Memory B cell (primary cell): ENCODE measurements at places on chromosomes 4 and X.

DNA sequence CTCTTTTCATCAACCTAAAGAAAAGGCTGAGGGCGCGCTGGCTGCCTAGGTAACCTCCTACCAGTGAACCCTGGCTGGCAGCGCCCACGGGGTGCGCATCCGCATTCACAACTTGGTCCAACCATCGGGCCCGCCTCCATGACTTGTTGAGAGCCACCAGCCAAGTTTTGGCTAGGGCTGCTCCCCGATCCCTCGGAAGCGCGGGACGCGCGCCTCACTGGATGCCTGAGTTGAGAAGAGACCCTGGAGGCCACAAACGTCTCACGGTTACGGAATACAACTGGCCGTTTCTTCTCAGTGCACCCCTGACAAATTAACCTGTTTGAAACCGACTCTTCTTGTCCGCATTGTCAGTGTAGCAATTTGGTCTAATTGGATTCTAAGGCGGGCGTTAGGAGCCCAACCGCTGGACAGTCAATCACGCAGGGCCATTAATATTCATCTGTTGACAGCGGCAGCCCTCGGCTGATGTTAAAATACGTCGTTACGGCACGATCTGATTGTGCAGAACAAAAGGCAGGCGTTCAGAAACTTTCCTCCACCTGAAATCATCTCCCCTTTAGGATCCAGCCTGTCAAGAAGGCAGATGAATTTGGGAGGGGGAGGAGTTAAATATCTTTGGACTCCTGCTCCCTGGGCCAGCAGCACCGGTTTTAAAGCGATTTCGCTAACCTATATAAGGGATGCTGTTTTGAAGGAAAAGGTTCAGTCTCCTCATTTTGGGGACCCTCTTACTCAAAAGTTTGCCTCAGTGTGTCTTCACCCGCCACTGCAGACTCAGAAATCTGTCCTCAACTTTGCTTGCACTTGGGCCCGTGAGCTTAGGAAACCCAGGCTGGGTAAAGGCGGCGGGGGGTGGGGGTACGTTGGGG is 1.2 kb downstream of the GPC3 start:
- DNase-seq = no peak

DNA sequence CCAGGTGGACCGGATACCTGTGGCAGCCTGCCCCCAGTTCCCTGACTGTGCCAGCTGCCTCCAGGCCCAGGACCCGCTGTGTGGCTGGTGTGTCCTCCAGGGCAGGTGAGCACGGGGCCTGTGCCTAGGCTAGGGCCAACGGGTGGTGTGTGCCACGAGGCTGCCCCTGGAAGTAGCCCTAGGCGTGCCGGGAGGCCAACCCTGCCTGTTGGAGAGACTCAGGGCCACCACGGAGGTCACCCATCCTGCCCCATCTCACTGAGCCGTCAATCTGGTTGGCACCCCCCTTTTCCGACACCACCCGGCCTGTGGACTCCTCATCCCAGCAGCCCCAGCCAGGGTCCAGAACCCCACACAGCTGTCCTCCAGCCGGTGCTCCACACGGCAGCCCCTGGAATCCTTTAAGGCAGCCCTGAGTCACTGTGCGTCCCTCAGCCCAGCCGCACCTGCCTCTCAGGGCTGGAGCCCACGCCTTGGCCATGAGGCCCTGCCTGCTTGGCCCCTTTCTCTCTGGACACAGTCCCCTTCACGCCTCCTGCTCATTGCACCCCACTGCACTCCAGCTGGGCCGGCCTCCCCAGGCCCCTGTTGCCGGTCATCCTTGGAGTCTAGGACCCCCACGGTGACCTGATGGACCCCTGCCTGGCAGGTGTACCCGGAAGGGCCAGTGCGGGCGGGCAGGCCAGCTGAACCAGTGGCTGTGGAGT is 5.3 kb downstream of the PLXNB3 start:
- DNase-seq = no peak

DNA sequence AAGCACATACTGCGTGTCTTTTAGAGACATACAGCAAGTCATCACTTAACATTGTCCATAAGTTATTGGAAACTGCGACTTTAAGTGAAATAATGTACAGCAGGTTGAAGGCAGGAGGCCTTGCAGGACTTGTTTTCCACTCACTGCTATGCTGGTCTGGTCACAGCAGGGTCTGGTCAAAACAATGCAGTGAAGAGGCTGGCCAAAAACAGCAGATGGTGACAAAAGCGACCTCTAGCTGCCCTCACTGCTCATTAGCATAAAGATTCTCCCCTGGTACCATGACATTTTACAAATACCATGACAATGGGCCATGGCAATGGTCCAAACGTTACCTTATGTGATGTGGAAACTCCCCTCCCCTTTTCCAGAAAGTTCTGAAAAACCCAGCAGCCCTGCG is 1283.6 kb downstream of the FSTL5 start:
- no peak for DNase-seq

DNA sequence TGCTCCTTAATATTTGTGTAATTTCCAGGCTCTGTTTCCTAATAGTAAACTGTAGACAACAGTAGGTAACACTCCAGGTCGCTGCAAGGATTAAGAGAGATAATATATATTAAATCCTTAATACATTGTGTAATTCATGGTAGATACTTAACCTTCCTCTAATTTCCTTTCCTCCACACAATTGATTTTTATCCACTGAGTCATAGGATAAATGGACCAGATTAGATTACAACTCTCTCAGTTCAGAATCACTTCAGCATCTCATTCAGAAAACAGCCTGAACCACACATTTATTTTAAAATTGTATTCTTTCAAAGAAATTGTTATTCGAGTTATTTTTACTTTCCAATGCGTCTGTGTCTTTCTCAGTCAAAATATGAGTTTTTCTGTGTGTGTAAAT is 17.1 kb downstream of the GK2 start:
- DNase-seq = no peak

DNA sequence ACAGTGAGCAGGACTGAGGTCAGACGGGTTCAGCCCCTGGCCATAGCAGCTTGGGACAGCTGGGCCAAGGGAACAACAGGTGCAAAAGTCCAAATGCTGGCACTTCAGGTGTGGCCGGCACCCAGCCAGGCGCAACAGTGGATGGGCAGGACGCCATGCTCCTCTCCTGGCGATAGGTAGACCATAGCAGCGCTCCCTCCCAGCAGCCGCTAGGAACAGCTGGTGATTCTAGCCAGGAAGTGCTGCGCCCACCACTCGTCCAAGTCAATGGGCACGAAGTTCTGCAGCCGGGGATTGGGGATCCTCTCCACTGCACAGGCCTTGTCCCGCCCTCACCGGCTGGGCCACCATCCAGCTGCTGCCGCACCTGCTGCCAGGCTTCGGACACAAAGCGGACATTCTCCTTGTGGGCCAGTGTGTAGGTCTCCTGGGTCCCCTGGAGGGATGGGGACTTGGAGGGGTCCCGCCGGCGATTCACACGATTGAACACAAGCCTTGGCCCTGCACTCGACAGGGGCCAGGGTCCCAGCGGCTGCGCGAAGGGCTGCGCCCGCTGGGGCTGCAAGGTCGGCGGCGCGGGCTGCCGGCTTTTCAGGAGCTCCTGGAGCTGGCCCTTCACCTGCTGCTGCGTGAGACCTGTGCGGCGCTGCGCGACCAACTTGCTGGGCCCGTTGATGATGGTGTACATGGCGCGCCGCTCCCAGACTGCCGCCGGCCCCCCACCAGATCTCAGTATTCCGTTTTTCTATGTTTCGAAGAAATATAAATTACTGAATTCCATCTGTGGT is 227.5 kb upstream of the STK26 start:
- DNase-seq = no peak

DNA sequence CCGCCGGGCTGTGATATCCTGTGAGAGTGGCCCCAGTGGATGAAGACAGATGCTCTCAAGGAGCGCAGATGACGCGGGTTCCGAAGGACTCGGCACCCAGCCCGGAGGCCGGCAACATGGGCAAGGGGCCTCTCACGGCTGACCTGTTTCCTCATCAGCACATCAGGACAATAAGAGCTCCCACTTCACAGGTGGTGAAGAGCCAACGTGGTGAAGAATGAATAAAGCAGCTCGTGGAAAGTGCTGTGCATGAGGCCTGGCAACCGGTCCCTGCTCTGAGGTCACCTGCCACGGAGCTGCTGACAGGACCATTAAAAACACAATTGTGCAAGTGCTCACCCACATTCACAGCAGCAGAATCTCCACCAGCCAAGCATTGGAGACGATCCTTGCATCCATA is 22.9 kb downstream of the ABLIM2 start:
- no peak for DNase-seq

GRCh38 chr4:79198951-79199587 is 126.8 kb downstream of the NAA11 start:
- no peak for DNase-seq

- DNase-seq = no peak
These were observed 95.2 kb downstream of the GPAT3 start for GRCh38 chr4:83631066-83631465.

DNA sequence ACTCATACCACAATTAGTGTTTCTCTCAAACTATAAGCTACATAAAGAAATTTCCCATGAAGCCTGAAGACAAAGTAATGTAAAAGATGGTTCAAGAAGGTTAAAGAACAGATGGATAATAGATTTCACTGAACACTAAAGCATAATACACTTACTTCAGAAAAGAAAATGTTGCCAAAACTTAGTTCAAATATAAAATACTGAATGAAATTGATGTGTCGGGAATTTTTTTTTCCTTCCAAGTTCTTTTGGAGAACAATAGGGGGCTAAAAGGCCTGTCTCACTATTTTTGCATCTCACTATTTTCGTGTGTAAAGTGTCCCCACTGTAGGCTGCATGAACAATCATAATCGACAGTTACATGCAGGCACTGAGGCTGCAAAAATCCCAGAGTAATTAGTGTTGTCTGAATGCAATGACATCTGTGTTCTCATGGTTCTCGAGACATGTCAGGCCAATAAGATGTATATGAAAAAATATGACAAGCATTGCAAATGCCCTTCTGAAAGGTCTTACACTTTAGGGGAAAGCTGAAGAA is 11.9 kb upstream of the MAB21L2 start:
- no peak for DNase-seq

DNA sequence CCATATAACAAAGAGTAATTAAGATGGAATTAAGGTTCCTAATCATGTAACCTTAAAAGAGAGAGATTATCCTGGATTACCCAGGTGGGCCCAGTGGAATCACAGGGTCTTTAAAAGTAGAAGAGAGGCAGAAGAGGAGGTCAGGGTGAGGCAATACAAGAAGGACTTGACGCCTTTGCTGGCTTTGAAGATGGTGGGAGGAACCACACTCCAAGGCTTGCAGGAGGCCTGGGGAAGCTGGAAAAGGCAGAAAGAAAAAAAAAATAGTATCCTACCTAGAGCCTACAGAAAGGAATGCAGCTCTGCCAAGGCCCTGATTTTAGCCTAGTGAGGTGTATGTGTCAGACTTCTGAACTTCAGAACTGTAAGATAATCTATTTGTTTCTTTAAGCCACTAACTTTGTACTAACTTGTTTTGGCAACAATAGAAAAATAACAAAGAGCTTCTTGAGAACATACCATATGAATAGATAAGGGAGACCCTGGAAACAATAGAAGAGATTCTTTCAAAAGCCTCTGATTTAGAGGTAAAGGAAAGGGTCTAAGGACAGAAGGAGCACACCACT is 229.9 kb upstream of the TTC29 start:
- DNase-seq = no peak

DNA sequence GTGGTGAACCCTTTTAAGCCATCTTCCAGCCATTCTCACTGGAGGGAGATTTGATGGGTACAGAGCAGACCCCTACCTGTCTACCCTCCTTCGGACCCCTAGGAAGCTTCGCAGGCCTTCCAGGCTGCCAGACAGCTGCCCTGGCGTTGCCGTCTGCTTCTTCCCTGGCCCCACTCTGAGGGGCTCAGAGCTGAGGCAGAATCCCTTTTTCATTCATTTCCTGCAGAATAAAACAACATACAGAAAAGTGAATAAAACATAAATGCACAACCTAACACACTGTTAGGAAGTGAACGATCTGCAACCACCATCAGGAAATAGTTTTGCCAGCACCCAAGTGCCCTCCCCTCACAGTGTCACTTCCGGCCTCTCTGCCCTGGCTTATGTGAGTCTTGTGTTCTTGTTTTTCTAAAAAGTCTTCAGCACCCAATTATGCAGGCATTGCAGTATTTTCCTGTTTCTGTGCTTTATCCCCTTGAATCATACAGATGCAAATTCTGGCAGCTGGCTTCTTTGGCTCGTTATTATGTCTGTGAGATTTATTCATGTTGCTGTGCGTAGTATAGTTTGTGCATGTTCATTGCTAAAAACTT is 5.6 kb upstream of the ADD1 start:
- no peak for DNase-seq

GRCh38 chr4:106369456-106370060 is 980 bp upstream of the GIMD1 start:
- DNase-seq = no peak

- DNase-seq = no peak
These were observed 16.9 kb downstream of the MFAP3L start for GRCh38 chr4:170009291-170009690.

DNA sequence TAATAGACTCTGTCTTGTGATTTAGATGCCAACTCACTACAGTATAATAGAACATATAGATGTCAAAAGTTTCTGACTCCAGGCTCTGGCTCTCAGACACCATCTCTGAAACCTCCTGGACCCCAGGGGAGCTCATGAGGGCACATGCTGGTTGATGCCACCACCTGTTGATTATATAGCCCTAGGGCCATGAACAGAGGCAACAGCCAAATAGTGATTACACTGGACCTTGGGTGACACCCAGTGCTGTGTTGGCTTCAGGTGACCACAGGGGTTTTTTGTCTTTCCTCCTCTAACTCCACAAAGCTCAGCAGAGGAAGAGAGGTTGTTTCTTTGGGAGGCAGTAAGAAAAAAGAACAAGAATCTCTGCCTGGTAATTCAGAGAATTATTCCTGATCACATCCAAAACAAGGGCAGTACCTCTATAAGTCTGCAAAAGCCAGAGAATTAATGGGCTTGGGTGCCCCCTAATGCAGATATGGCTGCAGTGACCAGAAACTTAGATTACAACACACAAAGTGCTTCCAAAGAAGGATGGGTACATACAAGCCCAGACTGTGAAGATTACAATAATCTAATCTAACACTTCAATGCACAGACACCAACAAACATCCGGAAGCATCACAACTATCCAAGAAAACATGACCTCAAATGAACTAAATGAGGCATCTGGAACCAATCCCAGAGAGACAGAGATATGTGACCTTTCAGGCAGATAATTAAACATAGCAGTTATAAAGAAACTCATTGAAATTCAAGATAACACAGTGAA is 1920.6 kb downstream of the ARAP2 start:
- DNase-seq = no peak

- DNase-seq = no peak
These were observed 23.7 kb downstream of the PLS3 start for GRCh38 chrX:115584696-115585095.
